ENCODE measurements at places on chromosomes 12 and 14. TPM values are rescaled to one million over a fixed set of nuclear protein-coding genes. Genes with fewer than 3 reads are reported as not detected.

- no peak for DNase-seq
These were observed 4.5 kb downstream of the KRT83 start for GRCh38 chr12:52316701-52317100.

- no peak for DNase-seq
These were observed 16.3 kb downstream of the RIN3 start for GRCh38 chr14:92529903-92530302.

- DNase-seq, result no peak
These were observed 1617.9 kb upstream of the SEL1L start for GRCh38 chr14:83151571-83151970.

DNA sequence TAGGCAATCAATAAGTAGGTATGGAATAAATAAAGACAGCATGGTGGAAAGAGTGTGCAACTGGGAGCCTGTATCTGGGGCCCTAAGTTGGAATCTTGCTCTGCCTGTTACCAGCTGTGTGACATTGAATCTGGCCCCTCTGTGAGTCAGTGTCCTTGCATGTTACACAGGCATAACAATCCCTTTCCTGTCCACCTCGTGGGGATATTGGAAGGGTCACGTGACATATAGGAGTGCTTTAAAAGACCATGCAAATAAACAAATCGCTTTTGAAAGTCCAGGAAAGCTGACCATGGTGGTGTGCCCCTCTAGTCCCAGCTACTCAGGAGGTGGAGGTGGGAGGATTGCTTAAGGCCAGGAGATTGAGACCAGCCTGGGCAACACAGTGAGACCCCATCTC lies 51.1 kb upstream of the VRK1 start:
- no peak for DNase-seq

DNA sequence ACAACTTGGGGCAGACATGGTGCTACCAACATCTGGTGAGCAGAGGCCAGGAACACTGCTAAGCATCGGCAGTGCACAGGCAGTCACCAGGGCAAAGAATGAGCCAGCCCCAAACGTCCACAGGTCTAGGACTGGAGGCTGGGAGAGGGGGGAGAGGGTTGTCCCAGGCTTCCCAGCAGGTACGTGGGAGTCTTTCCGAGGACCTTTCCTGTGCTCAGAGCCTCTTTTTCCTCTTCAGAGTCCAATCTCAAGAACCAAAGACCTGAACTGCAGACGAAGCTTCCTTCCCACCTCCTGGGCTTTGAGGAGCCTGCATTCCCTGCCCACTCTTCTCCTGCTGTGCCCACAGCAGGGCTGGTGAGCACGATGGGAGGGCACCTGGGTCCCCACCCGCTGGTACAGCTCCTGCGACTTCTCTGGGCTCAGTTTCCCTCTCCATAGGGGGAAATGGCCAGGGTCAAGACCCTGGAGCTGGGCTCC lies 48.7 kb downstream of the DLK1 start:
- no peak for DNase-seq

- DNase-seq, result no peak
These were observed 8.8 kb downstream of the TCL1B start for GRCh38 chr14:95695051-95695450.

GRCh38 chr12:19208456-19208855 lies 78.9 kb downstream of the PLEKHA5 start:
- no peak for DNase-seq

DNA sequence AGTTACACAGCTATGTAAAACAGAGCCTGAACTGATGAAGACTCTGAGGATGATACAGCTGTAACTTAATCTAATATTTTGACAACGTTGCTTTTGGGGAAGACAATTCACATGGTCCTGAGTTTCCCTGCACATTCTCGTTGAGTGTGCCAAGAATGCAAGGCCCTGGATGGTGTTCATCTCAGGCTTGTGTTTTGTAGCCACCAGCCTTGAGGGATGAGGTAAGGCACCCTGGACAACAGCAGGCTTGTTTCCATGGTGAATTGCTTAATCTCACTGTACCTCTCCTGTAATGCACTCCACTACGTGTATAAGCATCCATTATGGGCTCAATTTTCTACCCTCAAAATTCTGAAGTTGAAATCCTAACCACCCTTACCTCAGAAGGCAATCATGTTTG lies 2.1 kb downstream of the CATSPERB start:
- DNase-seq, result no peak

GRCh38 chr12:7485095-7485494 lies 18.5 kb downstream of the CD163 start:
- no peak for DNase-seq

DNA sequence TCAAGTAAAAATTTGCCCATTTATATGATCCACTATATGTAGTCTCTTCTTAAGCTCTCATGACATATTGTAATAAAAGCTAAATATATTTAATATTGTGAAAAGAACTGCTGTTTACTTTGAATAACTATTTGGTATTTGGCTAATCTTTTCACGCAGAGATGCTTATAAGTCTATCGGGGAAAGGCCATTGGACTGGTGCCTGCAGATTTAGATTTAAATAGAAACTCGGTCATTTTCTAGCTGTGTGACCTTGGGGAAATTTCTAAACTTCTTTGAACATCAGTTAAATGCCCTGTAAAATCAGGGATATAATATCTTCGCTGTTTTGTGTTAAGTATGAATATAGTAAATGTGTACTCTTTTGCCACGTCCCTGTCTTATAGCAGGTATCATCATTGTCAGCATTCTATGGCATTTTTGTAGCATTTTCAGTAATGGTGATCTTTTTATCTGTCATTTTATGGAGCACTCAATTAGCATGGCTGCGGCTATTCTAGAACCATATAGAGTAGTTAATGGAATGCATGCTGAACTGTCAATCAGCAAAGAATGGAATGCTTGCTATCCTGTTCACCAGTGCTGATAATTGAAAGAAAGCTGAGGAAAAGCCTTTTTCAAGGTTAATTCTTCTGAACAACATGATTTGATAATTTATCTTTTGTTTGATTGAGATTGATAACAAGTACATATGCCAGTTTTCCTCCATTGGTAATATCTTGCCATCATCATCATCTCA lies 181.2 kb downstream of the TMTC2 start:
- DNase-seq, result no peak

GRCh38 chr12:65432651-65433050 lies 154.2 kb downstream of the MSRB3 start:
- DNase-seq, result no peak

DNA sequence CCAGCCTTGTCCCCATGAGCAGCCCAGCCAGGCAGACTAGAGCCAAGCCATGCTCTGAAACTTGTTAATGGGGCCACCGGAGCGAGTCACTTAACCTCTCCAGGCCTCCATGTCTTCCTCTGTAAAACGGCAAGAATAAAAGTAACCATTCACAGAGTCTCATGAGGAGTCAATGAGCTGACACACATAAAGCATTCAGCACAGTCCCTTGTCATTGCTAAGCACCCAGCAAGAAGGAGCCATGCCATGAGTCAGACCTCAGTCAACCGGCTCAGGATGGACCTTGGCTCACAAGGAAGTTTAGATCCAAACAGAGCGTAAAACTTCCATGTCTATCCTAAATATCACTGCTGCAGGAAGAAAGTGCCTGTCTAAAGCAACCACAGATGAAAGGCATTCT lies 10.6 kb downstream of the FICD start:
- DNase-seq, result peak; percentile 82

- DNase-seq, result no peak
These were observed 174.1 kb upstream of the RTL1 start for GRCh38 chr14:101077481-101078074.

GRCh38 chr12:40587421-40587820 lies 104.8 kb upstream of the CNTN1 start:
- no peak for DNase-seq

- DNase-seq, result no peak
These were observed 3.4 kb upstream of the KRT80 start for GRCh38 chr12:52195065-52195730.

- no peak for DNase-seq
These were observed 16.6 kb upstream of the SFSWAP start for GRCh38 chr12:131694116-131694838.

GRCh38 chr12:44246482-44247105 lies 410.7 kb downstream of the TMEM117 start:
- DNase-seq, result no peak

DNA sequence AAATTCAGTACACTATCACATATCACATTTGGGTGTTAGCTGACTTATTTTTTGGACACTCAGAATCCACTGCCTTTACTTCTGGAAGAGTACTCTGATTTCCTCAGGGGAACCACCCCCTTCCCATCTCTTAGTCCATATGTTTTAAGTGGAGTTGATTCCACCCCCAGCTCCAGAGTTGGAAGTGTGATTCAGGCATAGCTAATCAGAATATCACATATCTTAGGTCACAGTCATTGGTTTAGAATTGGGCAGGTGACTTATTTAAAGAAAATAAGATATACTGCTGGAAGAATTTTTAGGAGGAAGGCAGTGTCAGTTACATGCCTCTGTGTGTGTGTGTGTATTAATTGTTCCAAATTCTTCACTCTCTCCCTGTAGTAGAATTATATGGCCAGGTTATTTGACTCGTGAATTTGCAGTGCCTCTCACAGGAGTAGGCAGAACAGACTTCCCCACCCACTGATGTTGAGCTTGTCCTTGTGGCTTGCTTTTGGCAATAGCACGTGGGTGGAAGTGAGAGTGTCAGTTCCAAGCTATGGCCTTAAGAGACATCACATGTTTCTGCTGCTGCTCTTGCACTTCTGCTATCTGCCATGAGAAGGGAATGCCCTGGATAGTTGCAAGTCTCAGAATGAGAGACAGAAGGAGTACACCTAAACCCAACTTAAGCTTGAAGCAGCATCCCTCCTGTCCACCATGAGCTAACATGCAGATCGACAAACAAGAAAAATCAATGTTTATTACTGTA lies 6.4 kb upstream of the GAS2L3 start:
- DNase-seq, result no peak

- DNase-seq, result no peak
These were observed 2.8 kb upstream of the PIWIL1 start for GRCh38 chr12:130334937-130335336.

DNA sequence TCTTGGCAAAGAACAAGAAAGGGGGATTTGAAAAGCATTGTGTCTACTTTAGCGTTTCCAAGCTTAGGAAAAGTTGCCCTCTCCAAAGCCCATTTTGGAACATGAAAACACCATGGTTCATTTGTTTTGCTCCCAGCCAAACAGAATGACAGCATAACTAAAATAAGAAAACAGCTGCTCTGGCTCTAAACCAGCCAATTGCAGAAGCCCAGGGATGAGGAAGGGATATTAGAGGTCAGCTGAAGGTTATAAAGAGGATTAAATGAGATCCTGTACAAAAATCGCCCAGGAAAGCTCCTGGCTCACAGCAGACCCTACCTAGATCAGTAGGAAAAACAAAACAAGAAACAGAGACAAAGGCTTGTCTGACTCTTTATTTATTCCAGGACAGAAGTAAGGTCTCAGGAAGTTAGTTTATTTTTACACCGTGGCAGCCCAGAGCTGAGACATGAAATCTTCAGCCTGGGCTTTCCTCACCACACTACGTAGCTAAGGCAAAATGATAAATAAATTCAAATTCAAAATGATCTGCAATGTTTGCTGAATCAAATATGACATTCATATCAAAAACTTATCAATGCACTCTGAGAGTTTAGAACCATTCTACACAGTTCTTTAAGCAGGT lies 25.9 kb downstream of the SPX start:
- no peak for DNase-seq

DNA sequence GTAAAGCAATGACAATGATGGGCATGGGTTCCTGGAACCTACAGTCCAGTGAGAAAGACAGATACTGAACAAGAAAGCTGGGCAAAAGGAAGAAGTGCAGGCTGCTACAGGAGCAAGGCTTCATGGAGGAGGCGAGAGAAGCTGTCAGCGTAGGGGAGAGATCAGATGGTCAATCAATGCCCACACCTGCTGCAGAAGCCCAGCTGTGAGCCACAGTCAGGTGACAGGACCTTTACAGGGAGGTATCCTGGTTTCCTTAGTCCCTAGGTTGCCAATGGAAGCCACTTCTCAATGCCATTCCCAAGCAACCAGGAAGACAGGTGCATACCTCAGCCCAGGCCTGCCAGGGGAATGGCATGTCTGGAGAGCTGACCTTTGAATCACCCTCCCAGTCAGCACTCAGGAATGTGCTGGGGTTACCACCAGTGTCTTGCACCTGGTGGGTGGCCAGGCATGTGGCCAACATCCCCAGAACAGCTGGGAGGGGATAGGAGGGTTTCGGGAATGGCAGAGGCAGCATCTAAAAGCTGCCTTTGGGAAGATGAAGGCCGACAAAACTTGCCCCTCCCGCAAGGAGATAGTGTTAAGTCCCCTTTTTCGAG lies 170.3 kb downstream of the TTC7B start:
- DNase-seq, result no peak

DNA sequence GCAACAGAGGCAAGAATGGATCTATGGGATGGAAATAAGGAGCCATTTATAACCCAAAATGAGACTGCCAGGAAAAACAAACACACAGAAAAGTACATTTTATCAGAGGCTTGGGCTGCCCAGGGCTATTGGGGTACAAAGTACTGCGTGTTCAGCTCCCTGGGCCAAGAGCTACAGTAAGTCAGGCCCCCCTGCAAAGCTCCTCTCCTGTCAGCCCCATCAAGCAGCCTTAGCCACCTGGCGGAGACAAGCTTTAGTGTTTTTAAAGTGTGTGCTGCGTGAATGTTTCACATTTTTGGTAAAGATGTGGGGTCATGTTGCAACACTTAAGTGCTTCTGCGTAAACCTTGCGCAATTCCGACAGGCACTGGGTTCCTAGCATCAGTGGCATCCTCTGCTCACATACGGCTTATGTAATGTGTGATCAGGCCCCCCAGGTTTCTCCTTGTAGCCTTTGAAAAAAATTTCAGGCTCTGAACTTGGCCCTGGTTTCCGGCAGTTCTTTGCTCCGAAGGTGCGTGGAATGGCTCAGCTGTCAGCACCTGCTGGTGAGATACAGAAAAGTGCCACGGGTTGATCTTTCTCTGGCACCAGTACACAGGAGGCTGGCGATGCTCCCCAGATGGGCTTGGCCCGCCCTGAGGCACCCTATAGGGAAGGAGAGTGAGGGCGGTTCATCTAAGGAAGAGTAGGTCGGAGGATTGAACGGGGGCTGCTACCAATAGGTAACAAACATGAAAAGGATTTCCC lies 198.7 kb upstream of the EEA1 start:
- peak; percentile 70 for DNase-seq

DNA sequence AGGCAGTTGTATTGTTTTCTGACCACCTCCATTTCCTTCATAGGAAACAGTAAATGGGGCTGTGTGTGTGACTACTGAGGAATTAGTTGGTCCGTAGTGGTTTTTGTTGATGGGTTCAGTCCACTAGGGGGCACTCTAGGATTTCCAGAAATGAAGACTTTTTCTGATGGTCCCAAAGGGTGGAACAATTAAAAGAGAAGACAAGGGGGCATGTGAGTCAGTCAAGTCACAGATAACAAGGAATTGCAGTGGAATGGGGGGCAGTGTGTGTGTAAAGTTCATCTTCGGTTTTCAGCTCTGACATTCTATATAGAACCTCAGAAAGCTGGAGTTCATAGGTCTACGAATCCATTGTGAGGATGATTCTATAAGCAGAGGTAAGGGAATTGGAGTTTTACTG lies 186.6 kb upstream of the OR4E1 start:
- DNase-seq, result no peak

Gene KRT77
- not detected for total RNA-seq

Gene MRPL42
- total RNA-seq, result 66.5 TPM

Gene ADCY4
- total RNA-seq, result not detected

Gene KRT85
- total RNA-seq, result not detected

Gene PTPN6
- total RNA-seq, result 0.33 TPM

Gene ACSS3
- total RNA-seq, result 0.96 TPM

Gene WSCD2
- not detected for total RNA-seq

Gene CYP46A1
- total RNA-seq, result 0.39 TPM

Gene TAS2R30
- 0.30 TPM for total RNA-seq

Gene TTC5
- total RNA-seq, result 21.3 TPM

Gene CCDC177
- total RNA-seq, result not detected

Gene SLC17A8
- not detected for total RNA-seq

Gene KRT3
- not detected for total RNA-seq

Gene CMA1
- not detected for total RNA-seq

Measured in HFFc6 (cell line).